ENCODE measurements at places on chromosomes 16 and 17.

GRCh38 chr17:29585080-29585751 lies 4.2 kb downstream of the GIT1 start:
- peak; percentile 14 for DNase-seq

DNA sequence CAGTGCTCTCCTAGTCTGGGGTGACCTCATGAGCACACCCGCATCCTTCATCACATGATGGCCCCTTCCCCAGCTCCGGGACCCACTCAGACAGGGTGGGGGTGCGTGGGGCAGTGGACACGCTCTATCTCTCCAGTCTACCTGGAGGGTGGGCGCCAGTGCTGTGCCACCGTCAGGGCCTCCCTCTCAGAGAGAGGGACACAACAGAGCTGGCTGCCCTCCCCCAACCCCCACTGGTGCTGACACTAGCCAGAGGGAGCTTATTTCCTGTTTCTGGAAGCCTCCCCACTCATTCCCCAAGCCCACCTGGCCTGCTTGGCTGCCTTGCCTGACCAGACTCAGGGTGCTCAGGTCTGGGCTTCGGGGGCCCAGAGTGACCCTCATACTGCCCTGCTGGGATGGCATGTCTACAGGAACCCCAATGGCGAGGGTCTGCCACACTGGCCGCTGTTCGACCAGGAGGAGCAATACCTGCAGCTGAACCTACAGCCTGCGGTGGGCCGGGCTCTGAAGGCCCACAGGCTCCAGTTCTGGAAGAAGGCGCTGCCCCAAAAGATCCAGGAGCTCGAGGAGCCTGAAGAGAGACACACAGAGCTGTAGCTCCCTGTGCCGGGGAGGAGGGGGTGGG lies 8.2 kb downstream of the CES2 start:
- no peak for DNase-seq

- peak; percentile 48 for DNase-seq
These were observed 218.7 kb downstream of the NTN1 start for GRCh38 chr17:9239793-9240658.

- DNase-seq, result no peak
These were observed 729.7 kb upstream of the GOT2 start for GRCh38 chr16:59463776-59464175.

GRCh38 chr17:7806587-7806986 lies 27.4 kb upstream of the KDM6B start:
- DNase-seq, result no peak

DNA sequence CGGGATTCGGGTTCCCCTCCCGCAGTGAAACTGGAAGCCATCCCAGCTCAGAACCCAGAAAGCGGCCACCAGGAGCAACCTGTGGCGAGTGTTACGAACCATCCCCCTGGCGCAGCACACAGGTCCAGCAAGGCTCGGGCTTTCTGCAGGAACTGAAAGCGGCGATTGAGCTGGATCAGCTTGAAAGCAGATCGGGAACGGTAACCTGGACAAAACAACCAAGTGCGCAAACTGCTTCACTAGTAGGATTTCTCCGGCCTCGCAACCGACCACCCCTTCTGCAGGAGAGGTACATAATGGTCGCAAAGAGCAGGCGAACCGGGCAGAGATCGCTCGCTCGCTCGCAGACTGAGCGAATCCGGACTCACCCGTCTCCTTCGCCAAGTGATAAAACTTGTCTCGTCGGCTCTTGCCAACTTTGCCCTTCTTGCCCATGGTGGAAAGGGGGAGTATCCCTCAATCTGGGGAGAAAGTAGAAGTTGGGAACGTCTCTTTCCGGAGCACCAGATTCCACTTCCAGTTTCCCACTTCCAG lies 696 bp upstream of the PSMC5 start:
- no peak for DNase-seq

DNA sequence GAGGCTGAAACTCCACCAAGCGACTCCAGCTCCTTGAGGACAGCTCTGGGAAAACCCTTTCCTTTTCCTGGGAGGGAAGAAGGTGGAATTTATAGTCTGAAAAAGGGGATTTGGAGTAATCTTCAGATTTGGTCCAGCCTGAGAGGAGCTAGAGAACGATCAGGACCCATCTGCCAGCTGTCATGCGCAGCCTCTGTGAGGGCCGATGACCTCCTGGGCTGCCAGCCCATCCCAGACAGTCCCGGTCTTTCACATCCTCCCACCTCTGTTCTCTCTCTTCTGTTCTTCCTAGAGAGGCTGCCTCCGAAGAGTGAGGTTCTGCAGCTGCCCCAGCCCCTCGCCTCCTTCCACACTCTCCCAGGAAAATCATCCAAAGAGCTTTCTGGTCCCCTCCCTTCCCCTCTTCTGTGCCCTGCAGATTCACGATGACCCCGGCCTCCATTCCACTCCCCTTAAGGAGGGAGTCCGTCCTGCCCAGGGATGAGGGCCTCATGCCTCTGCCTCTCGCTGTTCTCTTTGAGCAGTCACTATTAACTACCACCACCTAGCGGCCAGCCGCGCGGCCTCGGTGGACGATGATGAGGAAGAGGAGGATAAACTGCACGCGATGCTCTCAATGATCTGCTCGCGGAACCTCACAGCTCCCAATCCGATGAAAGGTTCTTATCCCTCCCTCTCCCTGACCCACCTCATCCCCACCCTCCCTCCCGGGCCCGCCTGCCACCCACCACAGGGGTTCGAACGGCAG lies 29.6 kb downstream of the SGSM2 start:
- no peak for DNase-seq

- no peak for DNase-seq
These were observed 151.3 kb upstream of the CNTNAP4 start for GRCh38 chr16:76125871-76126270.

DNA sequence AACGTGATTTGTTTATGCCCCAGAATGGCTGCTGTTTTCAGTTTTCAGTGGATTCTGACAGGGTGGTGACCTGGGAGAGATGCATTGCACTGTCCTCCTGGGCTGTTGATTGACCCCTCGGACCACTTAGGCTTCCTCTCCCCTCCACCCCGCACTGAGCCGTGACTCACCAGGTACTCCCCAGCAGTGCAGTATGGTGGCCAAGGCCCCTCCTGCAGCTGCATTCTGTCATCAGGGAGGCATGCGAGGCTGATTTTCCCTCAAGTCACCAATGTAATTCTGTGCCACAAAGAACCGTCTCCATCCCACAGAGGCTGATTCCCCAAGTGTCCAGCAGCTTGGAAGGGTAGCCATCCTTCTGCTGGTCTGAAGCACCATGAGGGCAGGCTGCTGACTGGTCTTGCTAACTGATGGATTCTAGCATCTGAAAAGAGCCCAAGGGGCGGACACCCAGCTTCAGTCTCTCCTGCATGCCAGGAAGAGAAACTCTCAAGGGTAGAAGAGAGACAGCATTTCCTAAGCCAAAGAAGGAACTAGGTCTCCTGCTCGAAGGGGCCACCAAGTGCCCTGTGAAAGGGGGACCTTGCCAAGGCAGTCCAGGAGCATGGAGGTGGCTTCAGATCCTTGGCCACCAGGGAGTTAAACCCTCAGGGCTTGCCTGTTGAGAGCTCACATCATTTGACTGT lies 148.1 kb downstream of the SOCS1 start:
- DNase-seq, result no peak

DNA sequence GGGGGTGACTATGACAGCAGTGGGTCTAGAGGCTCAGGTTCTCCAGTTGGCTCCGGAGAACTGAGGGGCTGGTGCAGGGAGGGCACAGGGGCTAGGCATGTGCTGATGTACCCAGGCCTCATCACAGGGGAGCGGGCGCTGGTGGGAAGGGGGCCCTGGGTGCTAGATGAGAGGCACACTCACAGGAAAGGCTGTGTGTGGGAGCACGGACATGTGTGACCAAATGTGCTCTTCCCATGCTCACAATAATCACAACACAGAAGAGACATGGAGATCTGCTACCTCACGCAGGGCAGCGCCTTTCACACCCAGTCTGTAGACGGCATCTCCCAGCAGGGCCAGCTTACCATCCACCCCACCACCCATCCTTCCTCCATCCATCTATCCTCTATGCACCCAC lies 17.4 kb upstream of the RASD1 start:
- no peak for DNase-seq

GRCh38 chr16:84053237-84053636 lies 10.6 kb upstream of the SLC38A8 start:
- DNase-seq, result no peak

DNA sequence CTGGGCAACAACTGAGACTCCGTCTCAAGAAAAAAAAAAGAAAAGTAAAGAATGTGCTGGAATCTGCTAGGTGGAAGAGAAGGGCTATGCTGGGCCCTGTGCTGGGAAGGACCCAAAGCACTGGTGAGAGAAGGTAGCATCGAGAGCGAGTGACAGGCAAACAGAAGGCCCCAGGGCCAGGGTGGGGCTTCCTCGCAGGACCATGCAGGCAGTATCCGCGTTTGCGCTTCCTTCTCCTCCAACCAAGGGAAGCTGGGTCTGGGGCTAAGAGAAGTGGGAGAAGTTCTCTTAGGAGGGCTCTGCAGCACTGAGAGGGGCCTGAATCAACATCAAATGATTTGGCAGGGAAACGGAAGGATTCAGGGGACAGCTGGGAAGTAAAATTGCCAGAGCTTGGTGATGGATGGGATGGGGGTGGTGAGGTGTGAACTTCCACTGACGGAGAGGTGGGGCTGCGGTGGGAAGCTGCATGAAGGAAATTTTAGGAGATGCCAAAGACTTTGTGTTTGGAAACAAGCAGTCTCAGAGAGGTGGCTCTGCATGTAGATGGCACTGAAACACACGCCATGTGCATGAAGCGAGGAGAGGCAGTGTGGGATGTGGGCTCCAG lies 5.2 kb upstream of the ECI1 start:
- DNase-seq, result no peak

DNA sequence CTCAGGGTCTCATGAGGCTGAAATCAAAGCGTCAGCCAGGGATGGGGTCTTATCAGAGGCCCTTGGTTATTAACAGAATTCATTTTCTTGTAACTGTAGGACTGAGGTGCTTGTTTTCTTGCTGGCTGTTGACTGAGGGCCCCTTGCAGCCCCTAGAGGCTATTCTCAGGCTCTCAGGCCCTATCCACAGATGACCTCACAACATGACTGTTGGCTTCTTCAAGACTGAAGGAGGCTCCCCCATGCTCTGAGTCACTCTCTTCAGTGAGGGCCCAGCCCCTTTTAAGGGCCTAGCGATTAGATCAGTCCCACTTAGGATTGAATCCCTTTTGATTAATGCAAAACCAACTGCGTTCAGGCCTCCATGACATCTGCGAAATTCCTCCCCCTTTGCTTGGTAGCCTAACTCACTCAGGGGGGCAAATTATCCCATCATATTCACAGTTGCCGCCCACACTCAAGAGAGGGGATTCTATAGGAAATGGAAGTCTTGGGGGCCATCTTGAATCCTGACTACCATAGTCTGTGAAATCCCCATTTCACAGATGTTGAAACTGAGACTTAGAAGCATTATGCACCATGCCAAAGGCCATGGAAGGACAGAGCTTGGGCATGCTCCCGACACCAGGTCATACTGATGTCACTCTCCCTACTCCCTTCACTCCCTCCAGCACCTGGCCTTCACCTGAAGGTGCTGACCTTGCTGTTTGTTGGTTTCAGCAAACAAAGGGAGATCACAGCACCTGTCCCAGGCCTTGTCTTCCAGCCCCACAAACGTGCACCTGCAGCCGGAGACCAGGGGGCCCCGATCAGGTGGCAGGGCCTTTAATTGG lies 592.3 kb downstream of the MAF start:
- no peak for DNase-seq

GRCh38 chr16:4800290-4801041 lies 2.0 kb downstream of the ROGDI start:
- DNase-seq, result no peak

- DNase-seq, result no peak
These were observed 101.8 kb downstream of the PARN start for GRCh38 chr16:14528306-14528705.

DNA sequence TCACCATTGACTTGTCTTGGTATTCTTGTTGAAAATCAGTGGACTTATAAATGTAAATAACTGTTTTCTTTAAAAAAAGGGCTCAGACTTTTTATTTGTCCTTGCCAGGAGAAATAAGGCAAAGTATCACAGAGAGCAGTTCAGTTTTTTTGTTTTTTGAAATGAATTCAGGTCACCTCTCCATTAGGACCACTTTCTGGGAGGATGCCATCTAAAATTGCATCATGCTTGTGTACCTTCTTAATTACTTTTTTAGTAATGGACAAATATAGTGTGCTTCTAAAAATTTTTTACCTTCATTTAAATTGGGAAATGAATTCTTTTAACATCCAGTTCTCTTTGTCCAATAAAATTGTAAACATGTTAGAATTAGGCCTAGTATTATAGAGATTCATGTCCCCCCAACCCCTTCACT lies 210.0 kb downstream of the BCAS3 start:
- no peak for DNase-seq

DNA sequence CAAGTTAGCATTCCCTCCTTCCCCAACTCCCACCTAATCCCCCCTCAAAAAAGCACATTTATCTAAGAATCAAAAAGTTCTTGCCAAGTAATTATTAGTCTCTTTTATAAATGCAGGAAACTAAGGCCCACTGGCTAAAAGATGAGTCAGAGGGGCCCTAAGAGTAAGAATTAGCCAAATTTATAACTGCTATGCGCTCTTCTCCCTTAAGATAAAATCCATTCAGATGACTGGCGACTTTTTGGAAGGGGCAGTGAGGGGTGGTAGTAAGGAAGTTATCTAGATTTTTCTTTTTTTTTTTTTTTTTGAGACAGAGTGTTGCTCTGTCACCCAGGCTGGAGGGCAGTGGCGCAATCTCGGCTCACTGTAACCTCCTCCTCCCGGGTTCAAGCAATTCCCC lies 17.1 kb downstream of the ZNF652 start:
- no peak for DNase-seq

DNA sequence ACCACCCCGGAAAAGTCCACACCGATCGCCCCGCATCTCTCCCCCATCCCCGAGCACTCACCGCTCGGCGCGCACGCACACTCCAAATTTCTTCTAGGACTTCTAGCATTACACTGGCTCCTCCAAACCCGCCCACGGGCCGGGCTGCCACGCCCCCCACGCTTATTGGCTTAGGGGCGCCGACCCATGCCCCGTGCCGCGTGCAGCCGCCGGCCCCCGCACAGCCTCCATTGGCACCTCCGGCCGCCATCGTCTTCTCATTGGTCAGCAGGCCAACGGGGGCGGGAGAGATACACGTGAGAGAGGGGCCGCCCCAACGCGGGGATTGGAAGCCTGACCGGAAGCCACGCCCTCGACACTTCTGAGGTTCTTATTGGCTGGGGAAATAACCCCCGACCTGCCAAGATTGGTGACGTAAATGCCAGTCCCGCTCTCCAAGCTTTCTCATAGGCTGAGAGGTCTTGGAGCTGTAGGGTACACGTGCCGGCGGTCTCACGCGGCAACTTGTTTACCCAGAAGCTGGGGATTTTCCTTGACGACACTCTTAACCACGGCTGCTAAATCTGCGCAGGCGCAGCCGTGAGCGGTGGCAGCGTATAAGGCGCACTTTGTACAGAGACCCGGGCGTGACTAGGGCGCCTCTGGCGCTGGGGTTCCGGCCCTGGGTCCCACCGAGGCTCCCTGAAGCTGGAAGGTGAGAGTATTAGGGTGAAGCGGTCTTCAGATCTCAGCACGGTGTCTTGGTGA lies 4.2 kb upstream of the PER1 start:
- peak; percentile 100 for DNase-seq
